Substantia nigra (tissue), 51 donors: ENCODE measurements at places on chromosomes 7 and 10.

DNA sequence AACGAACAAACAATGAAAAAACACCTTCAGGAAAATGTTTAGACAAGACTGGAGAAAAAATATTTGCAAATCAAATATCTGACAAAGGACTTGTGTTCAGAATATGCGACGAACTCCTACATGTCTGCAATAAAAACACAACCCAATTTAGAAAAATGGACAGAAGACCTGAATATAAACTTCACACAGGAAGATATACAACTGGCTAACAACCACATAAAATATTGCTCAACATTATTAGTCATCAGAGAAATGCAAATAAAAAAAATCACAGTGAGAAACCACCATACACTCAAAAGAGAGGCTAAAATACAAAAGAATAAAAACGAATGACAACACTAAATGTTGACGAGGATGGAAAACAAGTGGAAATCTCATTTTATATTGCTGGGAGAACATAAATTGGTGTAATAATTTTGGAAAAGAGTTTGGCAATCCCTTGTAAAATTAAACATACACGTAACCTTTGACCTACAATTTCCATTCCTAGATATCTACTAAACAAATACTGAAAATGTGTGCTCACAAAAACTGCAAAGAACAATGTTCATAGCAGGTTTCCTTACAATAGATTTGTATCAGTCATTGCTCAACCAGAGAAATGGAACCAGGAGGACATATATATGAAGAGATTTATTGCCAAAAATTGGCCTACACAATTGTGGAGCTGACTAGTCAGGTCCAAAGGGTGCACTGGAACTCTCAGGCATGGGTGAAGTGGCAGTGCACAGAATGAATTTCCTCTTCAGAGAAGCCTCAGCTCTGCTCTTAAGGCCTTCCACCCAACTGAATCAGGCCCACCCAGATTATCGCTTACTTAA lies 82.9 kb upstream of the OGDHL start:
- DNase-seq, result no peak

- DNase-seq, result no peak
These were observed 168.3 kb downstream of the PTPRN2 start for GRCh38 chr7:158419238-158419785.

GRCh38 chr7:149616898-149617297 lies 119.3 kb upstream of the ZNF746 start:
- peak; percentile 69 for DNase-seq

DNA sequence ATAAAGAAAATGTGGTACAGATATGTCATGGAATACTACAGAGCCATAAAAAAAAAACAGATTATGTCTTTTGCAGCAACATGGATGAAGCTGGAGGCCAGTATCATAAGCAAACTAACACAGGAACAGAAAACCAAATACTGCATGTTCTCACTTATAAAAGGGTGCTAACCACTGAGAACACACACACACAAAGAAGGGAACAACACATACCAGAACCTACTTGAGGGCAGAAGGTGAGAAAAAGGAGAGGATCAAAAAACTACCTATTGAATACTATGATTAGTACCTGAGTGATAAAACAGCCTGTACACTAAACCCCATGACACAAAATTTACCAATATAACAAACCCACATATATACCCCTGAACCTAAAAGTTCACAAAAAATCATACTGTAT lies 144.6 kb downstream of the TPK1 start:
- no peak for DNase-seq

- no peak for DNase-seq
These were observed 98.4 kb downstream of the LYZL1 start for GRCh38 chr10:29387269-29387668.

DNA sequence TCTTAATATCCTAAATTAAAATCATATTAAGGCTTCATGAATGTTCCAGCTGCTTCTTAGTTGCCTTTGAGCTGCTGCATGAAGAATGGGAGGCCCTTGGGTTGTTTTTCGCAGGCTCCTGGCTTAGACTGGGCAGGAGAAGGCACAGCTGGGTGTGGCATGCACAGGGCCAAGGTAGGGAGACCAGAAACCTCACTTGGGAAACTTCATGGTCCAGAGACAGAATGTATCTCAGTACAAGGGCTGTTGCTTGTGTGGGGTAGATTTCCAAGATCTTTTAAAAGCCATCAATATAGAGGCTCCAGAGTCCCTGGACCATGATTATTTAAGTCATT lies 49.9 kb downstream of the BUB3 start:
- DNase-seq, result no peak
